CD4-positive, alpha-beta T cell treated with Interleukin-6 at 100 ng/mL for 8 hours (primary cell): ENCODE measurements at places on chromosomes 12 and 14.

- DNase-seq, result no peak
Measured at GRCh38 chr14:59303216-59303615, 114.7 kb downstream of the DAAM1 start.

DNA sequence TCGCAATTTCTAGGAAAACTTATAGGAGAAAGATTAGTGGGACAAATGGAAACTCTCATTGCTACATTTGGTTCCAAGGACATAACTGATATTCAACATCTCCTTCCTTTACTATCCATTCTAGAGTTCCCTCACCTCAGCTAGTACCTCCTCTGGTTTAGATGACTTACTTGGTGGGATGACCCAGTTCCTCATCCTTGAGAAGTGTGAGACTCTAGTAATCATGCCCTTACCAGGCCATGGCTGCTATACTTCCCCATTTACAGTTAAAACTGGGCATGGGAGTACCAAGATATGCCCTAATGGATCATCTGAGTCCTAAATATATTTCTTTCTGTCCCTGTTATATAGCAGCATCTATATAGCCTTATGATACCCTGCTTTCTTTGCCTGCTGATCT, 58.1 kb downstream of the IFT81 start:
- DNase-seq, result no peak

DNA sequence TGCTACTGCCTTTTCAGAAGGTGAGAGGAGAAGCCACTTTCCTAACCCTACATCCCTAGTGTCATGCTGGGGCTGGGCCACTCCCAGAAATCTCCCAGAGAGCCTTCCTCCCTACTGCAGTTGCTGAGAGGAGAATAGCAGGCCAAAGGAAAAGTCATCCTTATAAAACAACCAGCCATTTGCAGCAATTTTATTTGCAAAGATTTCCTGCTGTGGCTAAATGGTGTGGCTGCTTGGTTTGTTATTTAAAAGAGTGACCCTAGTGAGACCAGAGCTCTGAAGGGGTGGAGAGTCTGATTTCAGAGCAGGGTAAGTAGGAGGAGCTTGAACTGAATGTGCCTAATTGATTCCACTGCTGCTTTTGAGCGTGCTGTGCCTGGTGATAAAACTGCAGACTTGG, 232.0 kb downstream of the GRIN2B start:
- no peak for DNase-seq

GRCh38 chr12:65415826-65416225, 137.3 kb downstream of the MSRB3 start:
- DNase-seq, result no peak

- DNase-seq, result no peak
Measured at GRCh38 chr12:123934829-123935228, 37.8 kb downstream of the CCDC92 start.

DNA sequence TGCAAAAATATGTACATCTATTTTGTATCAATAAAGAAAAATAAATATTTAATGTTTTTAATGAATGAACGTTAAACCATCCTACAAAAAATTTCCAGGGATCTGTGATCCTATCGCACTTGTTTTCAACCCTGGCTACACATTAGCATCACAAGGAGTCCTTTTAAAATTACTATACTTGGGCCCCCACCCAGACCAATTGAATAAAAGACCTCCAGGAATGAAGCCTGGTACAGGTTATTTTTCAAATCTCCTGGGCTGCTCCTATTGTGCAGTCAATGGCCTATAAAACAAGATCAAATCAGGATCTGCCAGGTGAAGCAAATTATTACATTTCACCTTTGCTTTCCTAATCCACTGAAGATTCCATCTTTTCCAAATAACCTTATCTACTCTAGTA, 33.4 kb upstream of the GXYLT1 start:
- DNase-seq, result no peak

DNA sequence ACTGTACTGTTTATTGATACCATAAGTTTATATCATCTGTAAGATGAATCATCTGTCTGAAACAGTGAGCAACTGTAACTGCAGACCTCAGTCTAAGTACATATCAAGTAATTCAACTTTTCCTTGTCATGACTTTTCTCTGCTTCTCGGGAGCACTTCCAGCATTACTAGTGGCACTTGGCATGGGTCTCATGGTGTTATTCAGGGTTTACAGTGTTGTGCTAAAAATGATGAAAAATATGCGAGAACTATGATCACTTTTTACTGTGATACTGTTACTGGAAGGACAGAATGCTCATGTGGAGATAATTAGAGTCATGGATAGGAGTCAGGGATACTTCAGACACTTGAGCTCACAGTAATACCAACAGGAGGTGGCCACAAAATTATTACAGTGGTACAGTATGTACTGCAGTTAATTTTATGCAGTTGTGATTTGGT, 8.3 kb downstream of the KTN1 start:
- no peak for DNase-seq

- DNase-seq, result no peak
Measured at GRCh38 chr12:93766371-93766770, 89.2 kb downstream of the CRADD start.

GRCh38 chr12:115343601-115344000, 659.6 kb upstream of the TBX3 start:
- DNase-seq, result no peak

DNA sequence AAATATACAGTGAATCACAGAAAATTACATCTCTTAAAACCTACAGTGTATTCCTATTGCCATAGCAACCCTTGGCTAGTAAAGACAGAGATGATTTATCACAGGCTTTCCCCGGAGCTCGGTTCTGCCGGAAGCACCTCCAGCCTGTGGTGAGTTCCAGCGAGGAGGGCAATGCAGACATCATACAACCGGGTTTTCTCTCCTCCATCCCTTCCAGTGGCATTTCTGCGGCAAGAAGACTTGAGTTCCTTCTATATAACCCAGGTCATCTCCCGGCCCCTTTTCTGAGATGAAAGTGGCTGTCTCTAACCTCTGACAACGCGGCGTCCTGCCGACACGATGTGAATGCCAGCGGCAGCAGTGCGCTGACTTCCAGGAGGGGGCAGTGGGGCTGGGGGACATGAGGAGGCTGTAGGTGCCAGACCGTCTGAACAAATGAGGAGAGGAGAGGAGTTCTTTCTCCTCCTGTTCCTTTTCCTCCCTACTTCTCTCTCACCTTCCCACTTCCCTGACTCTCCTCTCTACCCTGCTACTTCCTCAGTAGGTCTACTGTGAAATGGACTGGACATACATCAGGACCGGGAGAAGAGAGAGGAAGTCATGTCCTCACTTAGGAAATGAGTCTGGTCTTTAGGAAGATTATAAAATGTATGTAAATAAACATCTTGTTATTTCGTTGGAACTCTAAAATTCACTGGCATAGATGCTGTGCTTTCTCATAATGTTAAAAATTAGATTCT, 68.6 kb upstream of the MAX start:
- peak; percentile 42 for DNase-seq

DNA sequence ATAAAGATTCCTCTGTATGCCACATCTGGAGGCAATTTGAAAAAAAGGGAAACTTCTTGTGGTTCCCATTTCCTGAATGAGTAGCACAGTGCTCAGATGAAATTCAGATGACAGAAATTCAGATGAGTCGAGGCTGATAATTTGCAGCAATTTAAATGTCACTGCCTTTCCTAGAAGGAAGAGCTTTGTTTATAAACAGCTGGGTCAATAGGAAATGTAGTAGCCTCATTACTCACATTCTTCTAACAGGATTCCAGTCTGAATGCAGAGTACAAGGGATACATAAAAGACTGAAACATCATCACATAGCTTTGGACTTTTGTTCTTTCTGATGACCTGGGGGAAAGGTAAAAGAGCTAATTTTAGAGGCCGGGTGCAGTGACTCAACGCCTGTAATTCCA, 11.3 kb upstream of the DACT1 start:
- no peak for DNase-seq

DNA sequence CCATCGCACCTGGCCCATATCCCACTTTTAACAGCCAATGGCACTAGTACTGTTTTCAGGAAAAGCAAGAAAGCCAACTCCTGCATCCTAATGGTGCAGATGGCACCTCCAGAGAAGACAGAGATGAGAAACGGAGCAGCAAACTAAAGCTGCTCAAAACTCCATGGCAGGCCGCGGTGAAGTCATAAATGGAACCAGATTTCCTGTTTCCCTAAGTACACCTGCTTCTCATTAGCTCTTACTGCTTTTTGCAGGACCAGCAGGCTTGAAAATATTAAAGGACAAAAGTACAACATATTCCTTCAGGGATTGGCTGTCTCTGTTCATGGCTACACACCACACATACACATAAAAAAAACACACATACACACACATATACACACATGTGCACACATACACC, 36.7 kb upstream of the LGALS3 start:
- no peak for DNase-seq

DNA sequence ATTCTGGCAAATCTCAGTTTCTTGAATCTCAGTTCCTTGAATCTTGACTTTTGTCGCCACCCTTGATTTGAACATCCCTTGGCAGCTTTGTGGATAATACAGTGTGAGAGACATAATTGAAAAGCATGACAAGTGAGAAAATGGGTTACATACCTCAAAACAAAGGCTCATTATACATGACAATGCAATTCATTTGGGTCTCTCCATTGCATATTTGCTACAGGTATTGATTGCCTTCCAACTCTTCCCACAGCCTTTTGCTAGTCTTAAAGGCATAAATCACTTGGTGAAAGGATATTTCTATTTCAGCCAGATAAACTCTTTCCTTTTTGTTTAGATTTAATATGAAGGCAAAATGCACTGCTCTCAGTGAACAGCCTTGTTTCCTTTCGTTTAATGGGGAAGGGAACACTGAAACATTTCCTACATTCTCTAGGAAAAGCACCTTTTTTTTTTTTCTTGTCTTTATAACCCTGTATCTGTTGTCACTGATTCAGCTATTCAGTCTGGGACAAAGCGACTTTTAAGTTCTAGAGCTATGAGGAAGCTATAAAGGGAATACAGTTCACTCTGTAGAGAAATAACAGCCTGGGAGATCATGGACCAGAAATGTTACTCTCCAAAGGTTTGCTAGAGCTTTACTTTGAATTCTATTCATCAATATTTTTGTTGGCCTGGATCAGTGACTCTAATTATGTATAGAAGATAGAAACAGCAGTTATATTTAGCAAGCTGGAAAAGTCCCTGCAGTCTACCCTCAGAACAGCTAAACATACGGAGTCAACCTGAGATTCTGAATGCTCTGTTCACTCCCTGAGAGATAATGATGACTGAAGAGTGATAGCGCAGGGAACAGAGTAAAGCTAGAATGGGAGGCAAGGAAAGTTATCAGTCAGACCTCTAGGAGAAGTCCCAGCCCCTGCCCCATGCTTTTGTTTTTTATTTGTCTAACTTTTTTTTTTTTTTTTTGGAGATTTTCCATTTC, 311.4 kb downstream of the RGS6 start:
- DNase-seq, result no peak

DNA sequence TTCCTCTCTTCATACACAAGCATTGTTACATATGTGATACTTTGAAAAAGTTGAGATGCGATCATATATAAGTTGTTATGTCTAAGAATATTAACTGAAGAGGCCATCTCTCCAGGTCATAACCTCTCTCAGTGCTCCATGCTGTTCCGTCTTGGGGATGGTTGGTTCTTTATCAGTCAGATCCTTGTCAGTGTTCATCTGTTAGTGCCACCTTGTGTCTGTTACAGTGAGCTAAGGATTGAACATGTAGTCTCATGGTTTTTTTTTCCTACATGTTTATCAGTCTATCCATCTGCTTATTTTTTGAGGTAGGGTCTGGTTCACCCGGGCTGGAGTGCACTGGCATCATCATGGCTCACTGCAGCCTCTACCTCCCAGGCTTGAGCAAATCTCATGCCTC, 30.5 kb downstream of the EP400 start:
- no peak for DNase-seq

- DNase-seq, result no peak
Measured at GRCh38 chr14:73859145-73859544, 7.5 kb downstream of the PTGR2 start.

DNA sequence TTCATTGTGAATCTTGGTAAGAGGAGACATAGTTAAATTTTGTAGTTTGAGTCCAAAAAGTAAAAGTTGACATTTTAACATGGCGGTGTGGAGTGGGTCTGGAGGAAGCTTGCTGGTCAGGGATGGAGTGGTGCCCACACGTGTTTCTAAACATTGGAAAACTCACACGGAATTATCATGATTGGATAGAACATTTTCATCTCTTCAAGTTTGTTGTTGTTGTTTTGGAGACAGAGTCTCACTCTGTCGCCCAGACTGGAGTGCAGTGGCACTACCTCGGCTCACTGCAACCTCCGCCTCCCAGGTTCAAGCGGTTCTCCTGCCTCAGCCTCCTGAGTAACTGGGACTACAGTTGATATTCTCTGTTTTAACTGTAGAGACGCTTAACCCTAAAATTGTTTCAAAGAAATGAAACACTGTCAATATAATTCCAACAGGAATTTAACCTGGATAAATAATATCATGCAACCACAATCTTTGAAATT, 502 bp upstream of the MBIP start:
- no peak for DNase-seq

- peak; percentile 54 for DNase-seq
Measured at GRCh38 chr12:64457032-64457431, 5.1 kb downstream of the TBK1 start.

DNA sequence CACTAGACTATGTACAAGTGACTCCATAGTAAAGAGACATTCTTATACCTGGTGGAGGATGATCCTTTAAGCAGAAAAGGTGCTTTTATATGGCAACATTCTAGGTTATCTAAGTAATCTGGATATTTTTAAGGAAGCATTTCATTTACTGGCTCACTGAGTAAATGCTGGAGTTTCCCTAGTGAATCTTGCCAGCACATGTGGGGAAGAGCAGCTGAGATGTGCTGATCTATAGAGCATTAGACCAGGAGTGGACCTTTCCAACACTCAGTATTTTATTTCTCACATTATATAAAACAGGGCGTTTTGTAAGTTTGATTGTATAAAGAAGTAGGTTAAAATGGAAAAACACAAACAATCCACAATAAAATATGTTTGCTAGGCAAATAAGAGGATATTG, 478.5 kb downstream of the ATP23 start:
- DNase-seq, result no peak

DNA sequence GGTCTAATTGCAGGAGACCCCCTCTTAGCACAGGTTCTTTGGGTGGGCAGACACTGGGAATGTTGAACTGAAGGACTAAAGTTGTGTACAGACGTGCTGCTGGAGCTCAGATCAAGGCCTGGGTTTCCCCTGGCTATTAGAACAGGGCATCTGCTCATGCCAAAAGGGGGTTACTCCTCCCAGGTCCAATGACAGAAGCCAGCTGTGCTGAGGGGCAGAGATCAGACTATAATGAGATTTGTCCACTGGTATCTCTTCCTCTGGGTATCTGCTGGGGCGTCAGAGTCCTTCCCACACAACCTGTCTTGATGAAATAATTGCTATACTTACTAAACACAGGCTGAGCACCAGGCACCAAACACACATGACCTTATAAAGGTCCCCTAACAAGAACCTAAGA, 42.6 kb downstream of the LTBP2 start:
- no peak for DNase-seq
